ENCODE measurements at places on chromosomes 1 and 21.

GRCh38 chr1:8274352-8274751, 43.6 kb upstream of the SLC45A1 start:
- H3K4me3 ChIP-seq = peak overlapping the region; percentile 14
- H3K4me1 ChIP-seq = peaks cover 41% of the 10 kb centered on the region
- H3K36me3 ChIP-seq = no peaks in the 10 kb centered on the region
- H3K27me3 ChIP-seq = no peaks in the 10 kb centered on the region

DNA sequence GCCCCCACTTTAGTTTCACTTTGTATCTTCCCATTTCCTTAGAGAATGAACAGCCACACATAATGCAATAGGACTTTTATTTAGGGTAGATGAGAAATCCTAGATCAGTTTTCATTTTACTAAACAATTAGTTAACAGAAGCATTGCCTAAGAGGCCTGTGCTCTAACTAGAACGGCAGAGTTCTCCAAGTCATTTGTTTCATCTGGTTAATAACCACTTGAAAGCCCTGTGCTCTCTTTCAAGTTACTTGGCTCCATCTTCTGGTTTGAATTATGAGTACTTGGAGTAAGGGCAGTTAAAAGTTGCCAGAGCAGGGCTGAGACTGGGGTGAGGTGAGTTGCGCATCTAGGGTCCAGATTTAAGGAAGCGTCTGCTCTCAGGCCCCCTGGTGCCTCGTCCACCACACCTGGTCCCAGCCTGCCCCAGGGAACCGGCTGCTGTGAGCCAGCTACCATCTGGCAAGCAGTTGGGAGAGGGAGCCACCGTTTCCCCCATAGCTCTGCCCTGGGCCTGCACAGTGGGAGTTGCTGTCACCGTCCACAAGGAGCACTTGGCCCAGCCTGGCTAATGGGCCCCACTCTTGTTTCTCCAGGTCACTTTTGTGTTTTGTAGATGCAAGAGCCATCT, 18.1 kb upstream of the SLC44A3 start:
- no peak overlapping the region for H3K4me3 ChIP-seq
- peak; percentile 49 for DNase-seq
- peaks cover 95% of the 10 kb centered on the region for H3K4me1 ChIP-seq
- no peaks in the 10 kb centered on the region for H3K27me3 ChIP-seq
- peak overlapping the region; percentile 16 for H3K27ac ChIP-seq

DNA sequence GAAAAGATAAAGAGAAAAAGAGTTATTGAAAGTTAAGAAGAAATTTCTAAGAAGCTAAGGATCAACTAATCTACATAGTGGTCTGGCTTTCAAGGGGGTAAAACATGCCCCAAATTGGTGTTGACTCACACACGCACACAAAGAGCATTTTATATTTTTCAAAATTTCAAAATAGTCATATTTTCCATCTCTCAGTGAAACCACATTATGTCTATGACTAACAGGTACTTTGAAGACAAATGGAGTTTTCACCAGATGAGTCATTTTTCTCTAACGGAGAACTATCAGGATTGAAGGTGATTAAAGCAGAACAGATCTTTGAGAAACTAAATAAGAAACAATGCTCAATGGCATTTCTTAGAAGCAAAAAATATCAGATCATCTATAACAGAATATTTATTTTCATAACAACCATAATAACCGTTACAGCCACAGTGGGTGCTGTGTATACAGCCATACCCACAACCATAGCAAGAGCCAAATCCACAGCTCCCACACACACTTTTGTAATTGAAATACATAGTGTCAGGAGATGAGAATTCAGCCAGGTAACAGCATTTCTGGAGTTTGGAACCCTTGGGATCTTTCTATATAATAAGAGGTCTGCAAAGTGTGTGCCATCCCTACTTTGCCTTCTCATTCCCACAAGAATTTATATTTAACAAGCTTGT, at the start of gene KRTAP21-3:
KRTAP21-3 (minus strand) TSS at position 539 of the 671 bp plus-strand sequence; CDS start at position 521, 18 bp downstream.
- H3K27ac ChIP-seq = no peak within 1 kb of the TSS
- H3K4me3 ChIP-seq = no peak within 1 kb of the TSS
- H3K27me3 ChIP-seq = no peaks in the 10 kb centered on the region
- H3K36me3 ChIP-seq = no peaks in the 10 kb centered on the region

DNA sequence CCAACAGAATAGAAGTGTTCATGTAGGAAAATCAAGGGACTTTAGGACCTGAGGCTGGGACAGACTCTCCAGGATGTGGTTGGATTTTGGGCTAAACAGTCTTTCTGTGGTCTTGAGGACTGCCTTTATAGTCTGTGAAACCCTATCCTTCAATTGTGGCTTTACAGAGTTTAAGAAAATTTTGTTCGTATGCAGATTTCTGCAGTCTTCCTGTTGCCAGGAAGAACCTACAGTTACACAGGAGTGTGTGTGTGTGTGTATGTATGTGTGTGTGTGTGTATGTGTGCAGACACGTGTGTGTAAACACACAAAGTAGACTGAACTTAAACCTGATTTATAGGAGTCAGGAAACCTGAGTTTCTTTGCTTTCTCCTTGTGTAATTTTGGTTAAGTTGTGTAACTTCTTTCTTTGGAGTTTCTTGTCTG, 22.8 kb downstream of the NEK7 start:
- H3K36me3 ChIP-seq = no peaks in the 10 kb centered on the region
- H3K27me3 ChIP-seq = no peaks in the 10 kb centered on the region
- H3K4me3 ChIP-seq = no peak overlapping the region
- peaks cover 3% of the 10 kb centered on the region for H3K4me1 ChIP-seq
- no peak overlapping the region for H3K27ac ChIP-seq

DNA sequence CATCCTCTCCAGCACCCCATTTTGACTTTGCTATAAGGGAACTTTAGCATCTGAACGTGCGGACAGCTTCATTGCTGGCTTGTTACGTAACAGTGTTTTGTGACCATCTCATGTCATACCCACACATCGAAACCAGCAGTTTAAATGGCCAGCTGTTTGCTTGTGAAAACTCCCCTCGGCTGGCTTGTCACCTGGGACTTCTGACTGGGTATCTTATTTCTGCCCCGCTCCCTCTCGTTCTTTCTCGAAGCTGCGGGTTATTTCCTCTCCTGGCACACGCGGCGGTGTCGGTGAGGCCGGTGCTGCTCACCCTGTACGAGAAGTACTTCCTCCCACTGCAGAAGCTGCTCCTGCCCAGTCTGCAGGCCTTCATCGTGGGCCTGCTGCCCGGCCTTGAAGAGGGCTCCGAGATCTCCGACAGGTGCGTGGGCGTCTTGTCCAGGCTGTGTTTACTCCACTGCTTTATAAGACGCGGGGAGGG, 43.5 kb downstream of the DOP1B start:
- no peaks in the 10 kb centered on the region for H3K36me3 ChIP-seq
- no peak for DNase-seq
- H3K4me3 ChIP-seq = no peak overlapping the region
- peaks cover 41% of the 10 kb centered on the region for H3K4me1 ChIP-seq
- no peak overlapping the region for H3K27ac ChIP-seq

DNA sequence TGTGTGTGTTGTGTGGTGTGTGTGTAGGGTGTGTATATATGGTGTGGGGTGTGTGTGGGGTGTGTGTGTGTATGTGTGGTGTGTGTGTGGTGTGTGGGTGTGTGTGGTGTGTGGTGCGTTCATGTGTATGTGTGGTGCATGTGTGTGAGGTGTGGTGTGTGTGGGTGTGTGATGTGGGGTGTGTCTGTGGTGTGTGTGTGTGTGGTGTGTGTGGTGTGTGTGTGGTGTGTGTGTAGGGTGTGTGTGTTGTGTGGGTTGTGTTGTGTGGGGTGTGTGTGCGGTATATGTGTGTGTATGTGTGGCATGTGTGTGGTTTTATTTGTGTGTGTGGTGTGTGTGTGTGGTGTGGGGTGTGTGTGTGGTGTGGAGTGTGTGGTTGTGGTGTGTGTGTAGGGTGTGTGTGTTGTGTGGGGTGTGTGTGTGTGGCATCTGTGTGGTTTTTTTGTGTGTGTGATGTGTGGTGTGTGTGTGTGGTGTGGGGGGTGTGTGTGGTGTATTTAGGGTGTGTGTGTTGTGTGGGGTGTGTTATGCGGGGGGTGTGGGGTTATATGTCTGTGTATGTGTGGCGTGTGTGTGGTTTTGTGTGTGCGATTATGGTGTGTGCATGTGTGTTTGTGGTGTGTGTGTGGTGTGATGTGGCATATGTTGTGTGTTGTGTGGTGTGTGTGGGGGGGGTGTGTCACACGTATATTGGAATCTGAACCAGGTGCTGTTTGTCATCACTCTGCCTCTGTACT, 17.1 kb upstream of the ZBTB21 start:
- H3K4me1 ChIP-seq = no peaks in the 10 kb centered on the region
- H3K36me3 ChIP-seq = no peaks in the 10 kb centered on the region
- no peak overlapping the region for H3K4me3 ChIP-seq
- H3K27me3 ChIP-seq = peaks cover 6% of the 10 kb centered on the region

GRCh38 chr1:54174106-54174505, 21.3 kb upstream of the CDCP2 start:
- no peak overlapping the region for H3K4me3 ChIP-seq
- no peak for DNase-seq

DNA sequence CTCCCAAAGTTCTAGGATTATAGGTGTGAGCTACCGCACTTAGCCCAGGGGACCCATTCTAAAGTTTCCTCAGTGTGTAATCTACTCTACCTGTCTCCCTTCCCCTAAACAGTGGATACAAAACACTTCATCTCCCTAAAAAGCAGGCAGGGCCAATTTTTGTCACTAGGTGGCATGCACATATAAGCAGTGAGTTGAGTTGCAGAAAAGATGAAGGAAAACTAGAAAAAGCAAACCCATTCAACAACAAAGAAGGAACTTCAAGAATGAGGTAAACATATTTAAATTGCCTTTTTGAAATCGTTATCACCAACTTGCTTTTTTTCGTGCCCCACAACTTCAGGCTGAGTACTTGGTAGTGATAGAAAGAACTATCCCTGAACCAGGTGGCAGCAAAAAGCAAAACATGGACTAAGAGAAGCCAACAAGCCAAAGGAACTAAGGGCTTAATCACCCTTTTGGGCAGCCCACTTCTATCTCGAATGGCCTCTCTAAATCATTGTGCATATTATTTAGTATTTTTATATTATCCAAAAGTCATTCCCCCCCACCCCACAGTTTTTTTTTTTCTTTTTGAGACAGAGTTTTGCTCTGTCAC, 19.7 kb upstream of the ALDH9A1 start:
- H3K27me3 ChIP-seq = no peaks in the 10 kb centered on the region
- DNase-seq = peak; percentile 69
- peaks cover 25% of the 10 kb centered on the region for H3K4me1 ChIP-seq

GRCh38 chr21:18499761-18500376, 96.3 kb upstream of the TMPRSS15 start:
- no peaks in the 10 kb centered on the region for H3K36me3 ChIP-seq
- H3K4me3 ChIP-seq = no peak overlapping the region
- DNase-seq = peak; percentile 21
- H3K4me1 ChIP-seq = no peaks in the 10 kb centered on the region

DNA sequence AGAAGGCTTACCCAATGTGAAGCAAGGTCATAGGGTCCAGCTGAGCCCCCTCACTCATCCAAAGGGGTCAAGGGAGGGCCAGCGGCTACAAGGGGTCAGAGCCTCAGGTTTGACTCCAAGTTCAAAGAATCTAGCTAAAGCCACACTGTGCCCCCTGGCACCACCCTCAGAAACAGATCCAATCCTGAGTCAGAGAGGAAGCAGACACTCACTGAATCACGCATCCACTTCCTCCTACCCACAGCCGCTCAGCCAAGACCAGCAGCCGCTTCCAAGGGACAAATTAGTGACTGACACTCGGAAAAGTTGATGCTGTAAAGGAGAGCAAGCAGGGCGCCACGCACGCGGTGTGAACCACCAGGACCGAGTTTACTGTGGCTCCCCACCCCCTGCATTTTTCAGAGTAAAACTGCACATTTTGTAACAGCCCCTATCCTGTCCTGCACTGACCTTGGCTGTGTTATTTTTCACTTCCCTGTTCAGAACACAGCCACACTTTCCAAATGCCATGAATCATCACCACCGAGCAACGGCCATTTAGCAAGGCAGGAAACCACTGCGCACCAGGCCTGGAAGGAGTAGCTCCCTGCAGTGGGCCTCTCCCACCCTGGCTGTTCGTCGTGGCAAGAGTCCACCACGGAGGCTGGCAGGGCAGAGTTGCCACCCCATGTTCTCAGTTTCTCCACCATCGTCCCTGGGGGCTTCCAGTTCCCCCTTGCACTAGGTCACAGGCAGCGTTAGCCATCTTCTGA, 147.8 kb downstream of the TOMM20 start:
- DNase-seq = peak; percentile 83
- H3K36me3 ChIP-seq = no peaks in the 10 kb centered on the region
- H3K27me3 ChIP-seq = no peaks in the 10 kb centered on the region
- peak overlapping the region; percentile 100 for H3K27ac ChIP-seq
- peaks cover 99% of the 10 kb centered on the region for H3K4me1 ChIP-seq

DNA sequence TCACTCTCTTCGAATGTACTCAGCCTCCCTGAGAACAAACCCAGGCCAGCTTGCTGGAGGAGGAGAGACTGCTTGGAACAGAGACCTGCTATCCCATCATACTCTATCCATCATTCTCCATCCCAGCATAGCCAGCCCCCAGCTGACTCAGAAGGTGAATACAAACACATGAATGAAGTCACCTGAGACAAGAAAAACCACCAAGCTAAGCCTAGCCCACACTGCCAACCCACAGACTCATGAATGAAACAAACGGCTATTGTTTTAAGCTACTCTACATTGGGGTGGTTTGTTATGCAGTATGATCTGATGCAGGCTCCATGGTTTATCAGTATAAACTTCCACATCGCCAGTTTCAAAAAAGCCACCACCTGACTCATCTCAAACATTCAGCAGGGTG, 395.6 kb downstream of the SETD4 start:
- no peaks in the 10 kb centered on the region for H3K4me1 ChIP-seq
- DNase-seq = peak; percentile 3
- H3K27me3 ChIP-seq = no peaks in the 10 kb centered on the region
- H3K4me3 ChIP-seq = no peak overlapping the region
- no peaks in the 10 kb centered on the region for H3K36me3 ChIP-seq
- no peak overlapping the region for H3K27ac ChIP-seq

- no peak overlapping the region for H3K27ac ChIP-seq
- no peak for DNase-seq
- no peaks in the 10 kb centered on the region for H3K36me3 ChIP-seq
These were observed 21.3 kb downstream of the OVAAL start for GRCh38 chr1:180579961-180580611.

DNA sequence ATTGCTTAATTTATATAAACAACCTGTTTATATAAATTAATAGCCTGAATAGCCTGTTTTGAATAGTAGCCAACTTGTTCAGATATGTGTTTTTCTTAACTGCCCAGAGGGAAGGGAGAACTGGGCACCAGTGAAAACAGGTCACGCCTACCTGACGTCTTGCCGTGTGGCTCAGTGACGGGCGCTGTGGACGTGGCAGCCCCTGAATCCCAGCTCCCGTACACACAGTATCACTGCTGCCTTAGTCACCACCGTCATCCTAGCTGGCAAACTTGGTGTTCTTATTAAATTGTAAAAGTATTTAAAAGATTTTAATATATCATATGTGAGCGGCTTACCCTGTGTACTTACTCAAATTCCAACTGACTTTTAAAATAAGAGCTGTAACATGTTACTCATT, 35.4 kb upstream of the TRAPPC10 start:
- no peaks in the 10 kb centered on the region for H3K27me3 ChIP-seq
- DNase-seq = no peak
- H3K4me3 ChIP-seq = no peak overlapping the region
- H3K36me3 ChIP-seq = peaks cover 4% of the 10 kb centered on the region
- peaks cover 17% of the 10 kb centered on the region for H3K4me1 ChIP-seq

All from HepG2 (cell line).